ENCODE measurements at places on chromosomes 2 and 18.

DNA sequence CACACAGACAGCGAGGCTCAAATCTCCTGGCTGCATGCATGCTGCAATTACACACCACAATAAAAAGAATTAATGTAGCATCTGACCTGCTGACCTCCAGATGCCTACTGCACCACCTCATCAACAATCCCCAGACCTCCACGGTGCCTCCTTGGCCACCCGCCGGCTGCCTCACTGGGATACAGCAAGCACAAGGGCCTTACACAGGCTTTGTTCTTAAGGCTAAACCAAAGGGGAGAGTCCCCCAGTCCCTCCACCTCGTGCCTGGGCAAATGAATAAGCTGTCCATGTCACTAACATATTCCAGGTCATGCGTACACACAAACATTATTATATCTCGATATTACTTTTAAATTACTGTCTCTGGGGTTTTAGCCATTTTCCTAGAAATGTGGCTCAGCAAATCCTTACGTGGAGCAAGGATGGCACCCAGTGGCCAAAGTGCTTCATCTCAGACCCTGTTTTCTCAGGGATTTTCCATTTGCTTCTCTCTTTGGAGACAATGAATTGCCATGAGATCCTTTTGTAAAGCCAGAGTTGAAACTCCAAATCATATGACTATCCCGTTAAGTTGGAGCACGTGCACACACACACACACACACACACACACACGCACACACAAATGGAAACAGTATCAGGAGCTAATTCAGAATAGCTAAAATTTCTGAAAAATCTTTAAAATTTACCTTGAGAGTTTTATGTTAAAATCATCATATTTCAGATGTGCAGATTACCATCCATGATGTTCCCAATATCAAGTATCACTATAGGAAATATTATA, 313.8 kb downstream of the PDE11A start:
- no peak for DNase-seq

DNA sequence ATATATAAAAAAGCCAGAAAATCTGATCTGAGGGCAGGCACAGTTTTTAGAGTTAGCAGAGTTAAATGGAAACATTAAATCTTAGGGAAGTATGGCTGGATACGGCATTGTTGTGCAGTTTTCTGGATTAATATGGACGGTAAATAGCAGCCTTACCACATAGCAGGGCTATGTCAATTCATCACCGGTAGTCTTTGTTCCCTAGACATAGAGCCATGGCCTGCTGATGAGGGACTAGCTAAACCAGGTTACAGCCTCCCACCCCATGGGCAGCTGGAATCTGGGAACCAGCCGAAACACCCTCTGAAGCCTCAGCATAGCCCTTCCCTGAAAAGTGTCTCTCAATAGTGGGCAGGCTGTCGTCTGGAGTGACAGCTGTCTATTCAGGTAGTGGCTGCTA, 32.4 kb downstream of the CDCA7 start:
- DNase-seq: no peak

DNA sequence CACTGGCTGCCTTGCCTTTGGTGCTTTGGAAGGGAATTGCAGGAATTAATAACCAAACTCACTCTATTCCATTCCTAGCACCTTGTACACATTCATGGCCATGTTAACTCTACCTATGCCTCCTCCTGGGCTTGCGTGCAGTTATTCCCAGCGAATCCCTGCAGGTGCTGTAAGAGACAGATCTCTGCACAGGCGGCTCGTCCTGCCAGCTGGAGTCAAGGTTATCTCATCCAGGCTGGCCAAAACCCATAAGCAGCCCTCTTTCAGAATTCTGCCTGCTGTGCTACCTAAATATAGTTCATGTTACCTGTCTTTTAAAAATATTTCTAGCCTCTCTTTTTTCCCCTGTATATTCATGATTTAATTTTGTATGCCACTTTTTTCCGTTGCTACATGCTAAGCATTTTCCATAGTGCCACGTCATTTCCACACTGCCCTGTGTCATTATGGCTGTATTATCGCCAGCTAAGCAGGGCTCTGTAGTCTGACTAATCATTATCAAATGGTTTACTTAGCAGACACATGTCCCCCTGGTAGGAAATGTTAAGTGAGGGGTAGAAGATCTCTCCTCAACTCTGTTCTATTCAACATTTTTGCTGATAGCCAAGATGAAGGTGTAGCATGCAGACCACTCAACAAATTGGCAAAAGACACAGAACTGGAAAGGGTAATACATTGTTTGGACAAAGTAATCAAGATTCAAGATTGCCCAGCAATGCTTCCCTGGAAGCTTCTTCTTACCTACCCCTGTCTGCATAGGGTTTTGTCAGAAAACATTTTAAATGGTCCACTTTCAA, 79.7 kb upstream of the TAF1B start:
- no peak for DNase-seq

- no peak for DNase-seq
These were observed 4.6 kb downstream of the DYSF start for GRCh38 chr2:71457923-71458322.

- DNase-seq: peak; percentile 48
These were observed 921 bp downstream of the VAPA start for GRCh38 chr18:9914584-9915290.

- no peak for DNase-seq
These were observed 40.9 kb downstream of the USP14 start for GRCh38 chr18:199214-199613.

DNA sequence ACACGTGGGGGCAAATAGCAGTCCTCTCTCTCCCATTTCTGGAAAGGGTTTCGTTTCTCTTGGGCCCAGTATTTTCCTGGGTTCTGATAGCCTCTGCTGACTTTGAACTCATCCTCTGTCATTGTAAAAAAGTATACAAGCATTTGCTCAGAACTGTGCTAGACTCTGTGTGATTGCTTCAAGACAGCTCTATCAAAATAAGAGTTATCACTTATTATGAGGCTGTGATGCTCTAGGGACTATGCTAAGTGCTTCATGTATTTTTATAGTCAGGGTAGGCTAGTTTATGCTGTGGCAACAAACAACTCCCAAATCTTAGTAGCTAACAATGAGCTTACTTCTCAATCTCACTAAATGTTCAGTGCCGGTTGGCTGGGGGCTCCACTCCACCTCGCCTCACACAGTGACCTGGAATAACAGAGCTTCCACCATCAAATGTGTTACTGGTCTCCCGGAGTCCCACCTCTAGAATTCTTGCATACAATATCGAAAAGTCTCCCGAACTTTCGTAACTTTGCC, 110.8 kb upstream of the CDC42EP3 start:
- DNase-seq: no peak

DNA sequence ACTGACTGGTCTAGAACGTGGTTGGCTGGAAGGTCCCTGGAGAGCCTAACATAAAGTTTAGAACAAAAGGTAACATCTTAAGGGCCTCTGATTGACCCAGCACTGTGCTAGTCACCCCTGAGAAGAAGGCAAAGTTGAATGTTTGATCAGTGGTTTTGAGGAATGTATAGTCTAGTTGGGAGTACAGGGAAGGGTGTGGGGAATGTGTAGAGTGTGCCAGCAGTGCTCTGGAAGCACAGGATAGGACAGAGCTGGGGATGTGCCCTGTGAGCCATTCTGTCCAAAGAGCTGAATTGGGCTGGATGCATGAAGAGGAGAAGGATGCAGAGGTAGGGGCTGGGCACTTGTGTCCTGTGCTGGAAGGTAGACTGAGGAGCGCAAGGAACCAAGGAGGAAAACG, 41.0 kb upstream of the DOCK10 start:
- DNase-seq: no peak

- DNase-seq: no peak
These were observed 139.7 kb downstream of the PRPF40A start for GRCh38 chr2:152577579-152577978.

- DNase-seq: no peak
These were observed 31.4 kb upstream of the IL18RAP start for GRCh38 chr2:102391565-102391964.

- DNase-seq: no peak
These were observed 14.1 kb downstream of the NRP2 start for GRCh38 chr2:205696331-205696926.

- DNase-seq: no peak
These were observed 772.2 kb downstream of the TRIB2 start for GRCh38 chr2:13488965-13489364.

- DNase-seq: no peak
These were observed 33.7 kb upstream of the FAM98A start for GRCh38 chr2:33632831-33633230.

- DNase-seq: no peak
These were observed 166.2 kb upstream of the VRK2 start for GRCh38 chr2:57880446-57880845.

- DNase-seq: no peak
These were observed 24.4 kb downstream of the NFE2L2 start for GRCh38 chr2:177239932-177240630.

GRCh38 chr2:127527001-127527804, 914 bp upstream of the IWS1 start:
- DNase-seq: no peak

DNA sequence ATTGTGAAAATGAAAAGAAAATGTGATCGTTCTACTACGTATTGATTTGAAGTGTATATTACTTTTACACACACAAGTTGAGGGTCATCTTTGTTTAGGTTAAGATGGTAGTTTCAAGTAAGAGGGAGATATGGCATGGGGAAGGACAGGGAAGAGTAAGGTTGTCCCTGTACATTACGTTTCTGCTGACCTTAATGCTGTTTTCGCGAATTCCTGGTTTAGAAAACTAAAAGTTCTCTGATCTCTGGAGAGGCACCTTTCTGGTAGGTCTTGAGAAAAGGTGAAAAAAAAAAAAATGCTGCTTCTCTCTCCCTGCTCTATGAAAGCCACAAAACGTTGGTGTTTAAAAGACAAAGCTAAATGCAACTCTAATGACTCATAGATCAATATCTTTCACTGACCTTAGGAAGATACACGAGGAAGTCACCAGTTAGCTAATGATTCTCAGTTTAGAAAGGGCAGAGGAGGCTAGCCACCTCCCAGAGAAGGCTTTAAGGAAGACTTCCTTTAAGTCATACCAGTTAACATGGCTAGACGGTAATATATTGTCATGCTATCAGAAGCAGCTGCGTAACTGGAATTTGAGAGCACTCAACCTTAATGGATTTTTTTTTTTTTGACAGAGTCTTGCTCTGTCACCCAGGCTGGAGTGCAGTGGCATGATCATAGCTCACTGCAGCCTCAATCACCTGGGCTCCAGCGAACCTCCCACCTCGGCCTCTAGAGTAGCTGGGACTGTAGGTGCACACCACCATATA, 13.2 kb downstream of the TXNDC2 start:
- no peak for DNase-seq

DNA sequence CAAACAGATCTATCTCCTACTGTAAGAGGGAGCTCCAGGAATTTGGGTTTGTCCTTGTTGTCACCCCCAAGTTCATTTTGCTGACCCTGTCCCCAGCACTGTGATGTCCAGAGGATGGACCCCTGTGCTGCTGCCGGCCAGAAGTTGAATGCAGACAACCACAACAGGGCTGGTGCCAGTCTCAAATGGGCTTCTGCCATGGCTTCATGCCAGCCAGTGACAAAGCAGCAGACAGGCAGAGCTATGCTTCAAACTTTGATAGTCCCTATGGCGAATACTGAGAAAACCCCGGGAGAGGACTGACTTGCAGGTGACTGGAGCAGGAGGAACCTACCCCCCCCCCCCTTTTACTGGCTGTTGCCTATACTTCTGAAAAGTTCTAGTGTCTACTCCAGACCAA, 3.2 kb downstream of the SMAD7 start:
- DNase-seq: no peak

DNA sequence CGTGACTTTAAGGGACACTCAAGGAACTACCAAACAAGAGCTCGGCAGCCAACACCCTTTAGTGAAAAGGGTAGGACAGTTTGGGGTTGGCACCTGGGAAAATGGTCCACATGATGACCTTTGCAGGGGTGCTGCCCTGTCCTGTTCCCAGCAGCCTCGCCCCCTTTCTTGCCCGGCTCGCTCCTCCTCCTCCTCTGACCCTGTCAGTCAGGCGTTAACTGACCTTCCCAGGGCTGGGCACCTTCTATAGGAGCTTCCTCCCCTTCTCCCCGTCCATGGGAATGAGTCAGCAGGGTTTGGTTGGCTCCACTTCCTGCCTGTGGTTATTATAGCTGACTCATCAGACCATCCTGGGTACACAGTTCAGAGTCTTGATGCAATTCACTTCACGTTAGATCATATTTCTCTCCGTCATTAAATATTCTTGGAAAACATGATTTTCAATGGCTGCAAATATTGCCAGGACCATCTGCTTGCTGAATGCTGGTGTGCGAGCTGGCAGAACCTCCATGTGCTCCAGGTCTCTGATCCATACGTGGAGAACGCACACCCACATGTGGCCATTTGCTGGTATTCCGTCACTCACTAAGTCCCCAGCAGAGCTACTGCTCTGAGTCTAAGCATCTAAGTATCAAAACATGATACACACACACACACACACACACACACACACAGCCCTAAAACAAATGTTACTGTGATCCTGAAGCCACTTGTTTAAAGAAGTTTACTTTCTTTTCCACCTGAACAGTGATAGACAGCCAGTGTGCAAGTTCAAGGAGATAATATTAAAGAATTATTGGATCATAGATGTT, 185.0 kb downstream of the ANAPC1 start:
- DNase-seq: no peak

DNA sequence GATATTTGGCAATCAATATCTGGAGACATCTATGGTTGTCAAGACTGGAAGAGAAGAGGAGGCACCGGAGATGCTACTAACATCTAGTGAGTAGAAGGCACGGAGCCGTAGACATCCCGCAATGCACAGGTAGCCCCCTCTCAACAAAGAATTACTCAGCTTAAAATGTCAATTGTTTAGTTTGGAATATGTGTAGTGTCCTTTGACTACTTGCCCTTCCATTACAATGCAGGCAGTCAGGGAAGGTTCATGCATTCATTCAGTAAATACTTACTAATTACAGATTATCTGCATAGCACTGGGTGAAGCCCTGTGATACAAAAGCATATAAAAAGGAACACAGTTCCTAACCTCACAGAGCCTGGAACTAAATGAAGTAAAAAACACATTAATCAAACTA, 294.0 kb downstream of the RIT2 start:
- DNase-seq: no peak

DNA sequence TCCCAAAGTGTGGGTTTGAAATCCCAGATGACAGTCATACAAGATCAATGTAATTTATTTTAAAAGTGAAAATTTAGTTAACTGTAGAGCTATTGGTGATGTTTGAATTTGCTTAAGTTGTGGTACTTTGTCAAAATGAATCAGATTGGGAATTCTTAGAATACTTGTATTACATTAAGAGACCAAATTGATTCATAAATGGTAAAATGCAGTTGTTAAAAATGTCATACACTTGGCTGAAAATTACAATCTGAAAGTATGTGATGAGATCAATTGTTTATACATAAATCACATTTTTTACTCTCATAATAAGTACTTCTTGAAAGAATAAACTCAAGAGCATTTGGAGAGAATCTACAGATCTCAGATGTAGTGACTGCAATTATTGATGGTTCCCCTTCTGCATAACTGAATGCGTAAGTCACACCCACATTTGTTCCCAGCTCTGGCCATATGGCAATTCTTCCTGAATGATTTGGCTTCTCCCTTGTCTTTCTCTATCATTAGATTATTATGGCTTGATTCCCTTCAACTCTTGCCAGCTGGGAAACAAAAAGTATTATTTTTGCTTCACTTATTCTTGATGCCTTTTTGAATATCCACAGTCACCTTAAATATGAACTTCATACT, 558.5 kb downstream of the CPS1 start:
- no peak for DNase-seq

- no peak for DNase-seq
These were observed 148.4 kb upstream of the MEX3C start for GRCh38 chr18:51345848-51346391.

GRCh38 chr2:85834466-85834865, 54.3 kb downstream of the ST3GAL5 start:
- DNase-seq: no peak

- DNase-seq: no peak
These were observed 215.2 kb upstream of the CRIM1 start for GRCh38 chr2:36140391-36140790.
